ENCODE measurements at places on chromosomes 2 and 18. TPM values are rescaled to one million over a fixed set of nuclear protein-coding genes. Genes with fewer than 3 reads are reported as not detected.

- ATAC-seq = no peak
These were observed 136.0 kb downstream of the EML6 start for GRCh38 chr2:54859416-54859815.

DNA sequence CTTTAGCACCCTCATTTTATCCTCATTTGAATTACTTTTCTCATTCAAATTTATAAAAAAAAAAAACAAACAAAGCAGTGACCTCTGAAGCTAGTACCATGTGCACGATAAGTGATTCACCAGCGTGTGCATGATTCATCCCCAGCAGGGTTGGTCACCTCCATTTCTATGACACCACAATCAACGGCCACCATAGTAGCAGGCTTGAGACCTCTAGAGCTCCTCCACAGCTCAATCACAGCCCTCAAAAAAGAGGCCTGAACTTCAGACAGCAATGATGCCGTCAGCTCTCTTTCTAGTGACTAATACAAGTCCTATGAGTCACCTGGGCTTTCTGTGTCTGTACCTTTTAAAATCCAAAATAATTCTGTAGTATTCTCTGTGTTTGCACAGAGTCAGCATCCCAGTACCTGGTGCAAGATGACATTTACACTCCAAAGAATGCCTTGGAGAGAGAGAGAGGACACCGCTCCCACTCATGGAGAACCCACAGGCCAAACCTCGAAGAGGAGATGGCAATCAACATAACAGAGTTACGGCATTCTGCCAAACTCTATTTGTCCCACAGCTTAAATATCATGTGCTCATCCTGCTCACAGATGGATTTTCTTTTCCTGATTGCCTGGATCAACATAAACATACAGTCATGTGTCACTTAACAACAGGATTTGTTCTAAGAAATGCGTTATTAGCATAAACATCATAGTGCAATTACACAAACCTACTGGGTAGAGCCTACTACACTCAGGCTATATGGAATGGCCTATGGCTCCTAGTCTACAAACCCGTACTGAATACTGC lies 58.7 kb downstream of the L3MBTL4 start:
- ATAC-seq = peak; percentile 85

GRCh38 chr2:27255660-27256059 lies 7.2 kb downstream of the SLC30A3 start:
- ATAC-seq = no peak

GRCh38 chr2:43174368-43174916 lies 52.0 kb downstream of the ZFP36L2 start:
- ATAC-seq = no peak

GRCh38 chr18:55124078-55124763 lies 165.0 kb upstream of the CCDC68 start:
- no peak for ATAC-seq

The ACVR1C gene
- total RNA-seq = 0.64 TPM

The KLHL14 gene
- 0.16 TPM for total RNA-seq

The RGPD4 gene
- not detected for total RNA-seq
